ENCODE measurements at places on chromosomes 7 and 10.

- DNase-seq = no peak
Observed at GRCh38 chr10:1507436-1507835, 229.9 kb downstream of the ADARB2 start.

DNA sequence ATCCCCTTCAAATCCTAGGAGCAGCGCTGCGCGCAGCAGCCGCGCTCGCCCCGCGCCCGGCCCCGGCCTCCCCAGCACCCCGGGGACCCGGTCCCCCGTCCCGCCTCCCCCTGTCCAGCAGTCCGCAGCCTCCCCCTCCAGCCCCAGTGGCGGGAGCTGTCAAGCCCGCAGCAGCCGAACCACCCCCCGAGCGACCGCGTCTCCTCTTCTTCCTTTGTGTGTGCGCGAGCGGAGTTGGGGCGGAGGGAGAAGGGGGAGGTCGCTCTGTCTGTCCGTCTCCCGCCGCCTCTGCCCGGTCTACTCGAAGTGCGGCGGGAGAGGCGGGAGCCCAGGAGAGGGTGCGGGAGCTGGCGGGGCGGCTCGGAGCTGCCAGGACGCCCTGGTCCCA, 375 bp upstream of the CHN2 start:
- no peak for DNase-seq

GRCh38 chr10:128579280-128579865, 453.1 kb upstream of the MKI67 start:
- DNase-seq = no peak

- no peak for DNase-seq
Observed at GRCh38 chr7:16399265-16399831, 22.0 kb downstream of the CRPPA start.

DNA sequence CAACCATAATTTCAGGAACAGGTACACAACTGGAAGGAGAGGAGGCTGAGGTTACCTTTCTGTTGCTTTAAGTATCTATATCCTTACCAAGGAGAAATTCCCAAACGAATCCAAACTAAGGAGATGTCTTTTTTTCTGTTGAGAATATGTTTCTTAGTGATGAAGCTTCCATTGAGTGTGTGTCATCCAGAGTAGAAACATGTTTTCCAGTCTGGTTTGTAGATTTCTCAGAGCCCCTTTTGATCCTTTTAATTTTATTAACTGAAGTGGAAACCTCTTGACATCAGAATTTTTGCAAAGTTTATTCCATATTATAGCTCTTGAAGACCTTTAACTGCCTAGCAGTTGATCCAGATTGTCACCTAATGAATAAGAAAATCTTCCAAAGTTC, 207.1 kb upstream of the FERD3L start:
- DNase-seq = no peak

DNA sequence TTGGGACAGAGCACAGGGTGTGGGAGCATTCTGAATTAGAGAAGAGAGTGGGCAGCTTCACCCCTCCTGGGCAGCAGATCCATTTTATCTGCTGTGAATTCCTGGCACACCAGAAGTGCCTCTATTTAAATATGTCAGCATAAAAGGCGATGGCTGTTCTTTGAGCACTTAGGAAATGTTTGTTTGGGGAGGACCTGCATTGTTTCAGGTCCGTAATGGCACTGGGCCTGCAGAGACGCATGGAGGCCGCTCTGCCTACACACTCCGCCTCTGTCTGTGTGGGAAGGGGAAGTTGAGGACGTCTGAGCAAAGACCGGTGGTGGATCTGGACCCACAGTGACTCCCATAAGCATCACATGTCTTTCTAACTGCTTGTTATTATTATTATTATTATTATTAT, 253.2 kb downstream of the CAMK1D start:
- DNase-seq = no peak

DNA sequence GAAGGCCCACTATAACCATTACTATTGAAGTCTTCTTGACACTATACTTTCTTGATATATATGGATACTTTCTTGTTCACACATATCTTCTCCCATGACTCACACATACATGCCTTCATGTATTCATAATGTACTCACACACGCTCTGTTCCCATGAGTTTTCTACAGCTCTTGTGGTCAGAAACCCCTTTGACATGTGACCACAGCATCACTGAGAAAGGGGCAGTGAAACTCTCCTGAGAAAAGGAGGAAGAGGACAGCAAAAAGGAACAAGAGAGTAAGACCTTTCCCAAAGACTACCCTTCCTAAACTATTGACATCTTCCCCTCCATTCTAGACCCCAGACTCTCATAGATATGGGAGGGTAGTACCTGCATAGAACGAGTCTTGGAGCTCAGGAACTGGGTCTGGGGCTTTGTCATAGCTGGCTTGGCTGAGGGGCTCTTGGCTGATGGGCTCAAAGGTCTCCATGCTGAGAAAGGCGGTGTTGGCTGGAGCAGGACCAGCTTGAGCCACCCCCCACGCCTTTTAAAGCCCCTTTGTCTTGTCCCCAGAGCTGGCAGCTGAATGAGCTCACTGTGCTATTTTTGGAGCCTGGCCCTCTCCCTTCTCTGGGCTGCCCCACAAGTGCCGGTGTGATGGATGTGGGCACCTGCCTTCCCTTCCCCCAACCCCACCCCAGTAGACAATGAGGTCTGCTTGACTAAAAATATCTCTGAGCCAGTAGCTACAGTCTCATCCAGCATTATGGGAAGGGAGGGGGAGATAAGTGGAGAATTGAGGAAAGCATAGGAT, 5.1 kb downstream of the SYNPO2L start:
- DNase-seq = no peak

GRCh38 chr7:150999001-150999400, 8.2 kb downstream of the NOS3 start:
- DNase-seq = no peak

- no peak for DNase-seq
Observed at GRCh38 chr10:129892548-129893052, 71.5 kb downstream of the EBF3 start.

DNA sequence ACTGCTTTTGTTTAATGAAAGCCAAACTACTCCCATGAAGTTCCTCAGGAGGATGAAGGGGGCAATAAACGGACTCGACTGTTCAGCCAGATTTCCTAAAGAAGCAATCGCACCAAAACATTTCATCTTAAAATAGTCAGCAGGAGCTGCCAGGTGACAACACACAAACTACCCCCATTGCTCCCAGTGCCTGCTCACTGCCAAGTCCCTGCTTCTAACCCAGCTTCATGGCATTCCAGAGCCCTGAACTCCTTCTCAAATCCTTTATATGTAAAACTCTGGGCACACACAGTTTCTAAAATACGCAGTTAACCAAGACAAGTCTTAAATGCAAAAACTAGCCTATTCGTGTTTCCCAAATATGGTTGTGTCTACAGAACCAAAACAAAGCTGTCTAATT, 110.0 kb downstream of the SORBS1 start:
- DNase-seq = no peak

- DNase-seq = no peak
Observed at GRCh38 chr10:49039409-49039808, 75.9 kb downstream of the VSTM4 start.

GRCh38 chr10:101612086-101612485, 24.0 kb downstream of the DPCD start:
- no peak for DNase-seq

DNA sequence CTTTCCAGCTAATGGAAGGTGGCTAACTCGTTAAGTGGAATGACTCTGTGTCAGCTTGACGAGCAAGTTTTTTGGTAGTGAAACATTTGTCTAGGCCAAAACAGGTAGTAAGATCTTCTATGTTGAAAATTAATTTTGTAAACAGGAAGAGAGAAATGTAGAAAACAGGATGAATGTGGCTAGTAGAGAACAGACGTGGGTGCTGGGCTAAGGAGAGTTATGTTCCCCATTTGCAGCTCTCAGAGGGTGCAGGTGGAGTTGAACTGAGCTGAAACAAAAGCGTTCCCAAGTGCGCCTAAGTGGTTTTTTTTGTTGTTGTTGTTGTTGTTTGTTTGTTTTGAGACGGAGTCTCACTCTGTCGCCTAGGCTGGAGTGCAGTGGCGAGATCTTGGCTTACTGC, 59.5 kb upstream of the SRPK2 start:
- no peak for DNase-seq

DNA sequence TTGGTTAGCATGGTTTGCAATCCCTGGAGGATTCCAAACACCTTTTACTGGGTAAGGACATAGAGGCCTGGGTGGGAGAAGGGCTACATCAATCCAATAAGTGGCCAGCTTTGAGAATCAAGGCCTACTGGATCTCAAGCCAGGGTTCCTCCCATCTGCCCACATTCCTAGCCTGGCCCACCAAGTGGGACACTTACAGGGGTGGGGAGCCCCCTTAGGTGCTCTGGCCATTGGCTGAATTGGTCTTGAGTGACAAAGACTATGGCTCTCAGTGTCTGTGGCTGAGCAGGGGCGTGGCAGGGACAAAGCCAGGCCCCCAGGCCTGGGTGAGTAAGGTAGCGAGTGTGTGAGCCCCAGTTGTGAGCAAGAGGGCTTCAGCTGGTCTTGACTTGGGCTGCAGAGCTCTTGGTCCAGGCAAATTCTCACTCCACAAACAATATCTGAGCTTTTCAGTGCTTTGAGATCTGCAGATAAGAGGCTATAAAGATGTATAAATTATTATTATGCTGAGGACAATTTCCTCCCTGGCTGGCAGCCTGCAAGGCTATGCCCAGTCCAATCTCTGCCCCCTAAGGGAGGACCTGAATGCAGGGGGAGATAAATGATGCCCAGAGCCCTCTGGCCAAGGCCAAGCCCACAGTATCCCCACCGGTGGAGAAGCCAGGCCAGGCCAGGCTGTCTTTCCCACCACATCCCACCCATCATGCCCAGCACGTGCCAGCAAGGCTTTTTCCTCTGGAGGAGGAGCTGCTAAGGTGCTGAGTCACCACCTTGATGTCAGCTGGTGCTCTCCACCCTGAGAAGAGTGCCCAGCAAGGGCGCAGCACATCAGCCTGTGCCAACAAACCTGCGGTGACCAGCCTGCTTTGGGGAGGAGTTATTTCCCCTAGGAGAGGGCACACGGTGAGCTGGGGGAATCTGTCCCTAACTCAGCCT, 80.7 kb upstream of the DUSP5 start:
- no peak for DNase-seq
